Prostate gland (tissue), 2 donors: ENCODE measurements at places on chromosomes 13 and 19. TPM values are rescaled to one million over a fixed set of nuclear protein-coding genes. Genes with fewer than 3 reads are reported as not detected.

DNA sequence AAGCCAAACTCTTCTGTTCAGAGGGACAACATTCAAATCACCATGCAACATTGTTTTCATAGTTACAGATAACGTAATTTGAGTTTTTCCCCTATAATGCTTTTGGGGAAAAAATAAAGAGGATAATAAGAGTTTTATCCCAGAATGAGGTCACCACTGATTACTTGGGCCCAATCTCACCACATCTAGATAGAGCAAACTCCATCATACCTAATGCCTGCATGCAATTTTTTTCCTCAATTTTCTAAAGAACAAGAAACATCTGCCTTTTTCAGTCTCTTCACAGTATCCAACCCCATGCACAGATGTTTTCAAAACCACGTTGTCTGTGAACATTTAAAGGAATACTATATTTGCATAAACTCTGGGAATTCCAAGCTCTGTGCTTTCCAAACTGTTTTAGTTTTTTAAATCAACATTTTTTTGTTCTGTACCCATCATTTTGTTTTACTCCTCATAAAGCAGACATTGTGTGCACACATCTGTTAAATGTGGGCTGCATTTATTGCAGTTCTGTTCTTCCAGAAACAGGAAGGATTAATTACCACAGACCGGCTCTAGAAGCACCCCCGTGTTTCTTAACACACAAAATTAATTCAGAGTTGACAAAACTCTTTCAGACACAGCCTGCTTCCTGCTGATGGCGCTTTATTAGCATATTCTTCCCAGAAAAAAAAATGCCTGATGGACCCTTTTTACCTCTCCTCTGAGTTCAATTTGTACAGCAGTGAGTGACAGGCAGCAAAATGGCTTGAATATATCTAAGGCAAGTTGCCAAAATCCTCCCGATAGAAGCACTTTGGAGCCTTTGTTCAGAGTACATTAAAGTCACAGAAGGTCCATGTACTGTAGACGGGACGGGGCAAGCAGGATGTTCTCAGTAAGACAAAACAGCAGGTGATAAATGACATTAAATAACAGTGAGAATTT is 1171.9 kb downstream of the EFNB2 start:
- no peak for DNase-seq

GRCh38 chr19:35066691-35067563 is 25.4 kb downstream of the HPN start:
- peak; percentile 84 for DNase-seq

DNA sequence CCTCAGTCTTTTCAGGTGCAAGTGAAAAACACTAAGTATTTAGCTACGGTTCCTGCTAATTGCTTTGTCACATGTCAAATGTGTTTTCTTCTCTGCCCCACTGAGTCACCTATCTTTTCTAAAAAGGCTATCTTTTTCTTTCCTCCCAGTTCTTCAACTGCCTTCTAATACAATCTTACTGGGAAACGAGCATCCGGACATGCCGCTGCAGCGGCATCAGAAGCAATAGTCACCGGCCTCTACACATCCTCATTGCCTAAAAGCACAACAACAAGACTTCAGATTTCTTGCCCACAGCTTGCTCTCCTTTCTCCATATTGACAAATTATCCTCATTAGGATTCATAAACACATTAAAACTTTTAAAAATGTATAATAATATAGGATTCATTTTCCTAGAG is 1.2 kb downstream of the PCDH9 start:
- no peak for DNase-seq

Gene SMIM24
- 0.32 TPM for total RNA-seq

DNA sequence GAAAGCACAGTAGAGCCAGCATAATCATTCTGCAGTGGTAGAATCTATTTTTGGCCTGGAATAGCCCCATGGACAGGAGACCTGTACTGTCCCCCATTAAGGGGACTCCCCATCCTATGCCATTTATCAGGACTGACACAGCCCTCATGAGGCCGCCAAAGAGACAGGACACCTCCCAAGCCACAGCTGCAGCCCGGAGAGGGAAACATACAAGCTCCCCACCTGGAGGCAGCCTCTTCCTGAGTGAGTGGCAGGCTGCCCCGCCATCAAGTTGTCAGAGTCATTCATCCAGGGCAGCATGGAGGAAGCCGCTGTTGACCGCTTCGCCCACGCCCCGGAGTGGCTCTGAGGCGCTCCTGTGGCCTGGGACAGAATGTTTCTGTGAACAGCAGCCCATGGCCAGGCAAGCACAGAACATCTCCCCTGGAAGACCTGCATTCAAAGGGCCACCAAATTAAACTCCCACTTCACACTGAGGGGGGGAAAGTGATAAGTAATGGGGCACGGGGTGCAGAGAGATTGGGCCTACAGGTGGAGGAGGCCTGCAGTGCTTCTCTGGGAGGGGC is 111.3 kb downstream of the ZDHHC20 start:
- no peak for DNase-seq

Gene TTC9B
- not detected for total RNA-seq

- DNase-seq = no peak
Measured at GRCh38 chr19:18674616-18675015, 8.9 kb upstream of the CRTC1 start.

DNA sequence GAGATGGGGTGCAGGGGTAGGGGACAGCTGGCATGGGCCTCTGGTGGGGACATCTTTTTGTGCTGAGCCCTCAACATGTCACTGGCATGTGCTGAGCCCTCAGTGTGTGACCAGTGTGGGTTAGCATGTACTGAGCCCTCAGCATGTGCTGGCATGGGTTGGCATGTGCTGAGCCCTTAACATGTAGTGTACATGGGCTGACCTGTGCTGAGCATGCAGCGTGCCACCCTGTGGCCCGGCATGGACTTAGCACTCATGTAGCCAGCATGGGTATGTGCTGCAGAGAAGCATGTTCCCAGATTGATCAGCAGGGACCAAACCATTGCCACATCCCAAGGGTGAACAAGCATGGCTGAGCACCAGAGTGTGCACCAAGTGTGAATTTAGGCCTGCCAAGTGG is 11.5 kb downstream of the HIPK4 start:
- no peak for DNase-seq

Gene OVOL3
- not detected for total RNA-seq

- peak; percentile 50 for DNase-seq
Measured at GRCh38 chr19:33064458-33064791, 263 bp downstream of the RHPN2 start.

Gene RELB
- total RNA-seq = 11.0 TPM

DNA sequence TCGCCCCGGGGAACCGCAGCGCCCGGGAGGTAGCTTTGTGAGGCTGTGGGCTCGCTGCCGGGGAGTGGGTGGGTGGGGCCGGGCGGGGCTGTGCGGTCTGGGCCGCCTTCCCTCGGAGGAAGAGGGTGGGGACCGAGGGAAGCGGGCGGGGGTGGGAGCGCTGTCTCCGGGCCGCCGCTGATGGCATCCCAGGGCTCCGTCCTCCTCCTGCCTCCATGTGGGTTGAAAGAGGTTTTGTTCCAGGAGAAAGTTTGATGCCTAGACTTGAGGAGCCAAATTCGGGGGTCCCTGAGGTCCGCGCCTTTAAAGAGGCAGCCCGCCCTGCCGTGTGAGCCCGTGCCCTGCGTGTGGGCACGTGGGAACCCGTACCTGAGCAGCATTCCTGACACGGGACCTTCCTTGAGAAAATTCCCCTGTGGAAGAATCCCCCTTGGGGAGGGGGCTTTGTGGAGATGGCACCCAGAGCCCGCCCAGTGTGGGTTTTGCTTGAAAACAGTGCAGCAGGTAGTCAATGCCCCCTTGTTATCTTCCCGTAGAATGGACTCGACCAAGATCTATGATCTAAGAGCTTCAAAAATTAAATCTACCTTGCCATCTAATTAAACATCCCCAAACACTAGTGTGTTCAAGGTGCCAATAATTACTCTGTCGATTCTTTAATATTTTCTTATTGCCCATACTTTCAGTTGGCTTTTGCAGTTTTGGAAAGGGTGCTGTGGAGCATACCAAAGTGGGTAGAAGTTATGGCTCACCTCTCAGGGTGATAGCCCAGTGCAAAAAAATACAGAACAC is 107.8 kb downstream of the RXFP2 start:
- DNase-seq = no peak

DNA sequence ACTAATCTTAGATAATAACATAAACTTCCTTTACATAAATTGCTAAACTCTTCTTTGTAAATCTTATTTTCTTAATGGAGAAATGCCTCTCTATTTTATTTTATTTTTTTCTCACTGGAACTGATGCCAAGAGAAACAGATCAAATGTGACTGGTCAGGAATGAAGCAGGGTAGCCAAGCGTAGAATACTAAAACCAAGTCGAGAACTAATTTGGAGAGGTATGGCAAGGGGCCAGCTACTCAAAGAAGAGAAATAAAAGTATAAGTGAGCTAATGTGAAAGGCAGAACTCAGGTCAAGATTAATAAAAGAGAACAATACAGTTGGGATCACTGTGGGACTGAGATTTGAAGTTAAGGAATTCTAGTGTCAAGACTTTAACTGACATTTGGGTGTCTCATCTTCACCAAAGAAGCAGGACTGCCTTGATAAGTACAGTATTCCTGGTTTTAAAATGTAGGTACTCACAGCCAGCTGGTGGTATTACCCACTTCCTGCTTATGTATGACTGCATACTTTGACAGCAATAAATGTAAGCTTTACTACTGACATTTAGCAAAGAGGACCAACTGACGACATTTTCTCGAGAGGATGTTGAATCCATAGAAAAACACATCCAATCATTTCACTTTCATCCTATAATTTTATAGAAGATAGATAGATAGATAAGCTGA is 1192.2 kb downstream of the EFNB2 start:
- DNase-seq = no peak

DNA sequence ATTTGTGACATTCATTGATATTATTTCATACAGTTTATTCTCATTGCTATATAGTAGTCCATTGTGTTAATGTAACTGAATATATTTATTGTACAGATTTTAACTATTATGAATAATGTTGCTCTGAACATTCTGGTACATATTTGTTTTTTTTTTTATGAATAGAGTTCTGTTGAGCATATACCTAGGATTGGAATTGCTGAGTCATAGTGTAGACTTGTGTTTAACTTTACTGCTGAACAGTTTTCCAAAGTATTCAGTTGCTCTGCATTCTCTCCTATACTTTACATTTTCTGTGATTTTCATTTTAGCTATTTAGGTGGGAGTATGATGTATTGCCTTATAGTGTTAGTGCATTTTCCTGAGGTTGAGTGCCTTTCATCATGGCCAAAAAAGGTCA is 97.5 kb downstream of the MAB21L1 start:
- no peak for DNase-seq

Gene IRGC
- total RNA-seq = 15.7 TPM

DNA sequence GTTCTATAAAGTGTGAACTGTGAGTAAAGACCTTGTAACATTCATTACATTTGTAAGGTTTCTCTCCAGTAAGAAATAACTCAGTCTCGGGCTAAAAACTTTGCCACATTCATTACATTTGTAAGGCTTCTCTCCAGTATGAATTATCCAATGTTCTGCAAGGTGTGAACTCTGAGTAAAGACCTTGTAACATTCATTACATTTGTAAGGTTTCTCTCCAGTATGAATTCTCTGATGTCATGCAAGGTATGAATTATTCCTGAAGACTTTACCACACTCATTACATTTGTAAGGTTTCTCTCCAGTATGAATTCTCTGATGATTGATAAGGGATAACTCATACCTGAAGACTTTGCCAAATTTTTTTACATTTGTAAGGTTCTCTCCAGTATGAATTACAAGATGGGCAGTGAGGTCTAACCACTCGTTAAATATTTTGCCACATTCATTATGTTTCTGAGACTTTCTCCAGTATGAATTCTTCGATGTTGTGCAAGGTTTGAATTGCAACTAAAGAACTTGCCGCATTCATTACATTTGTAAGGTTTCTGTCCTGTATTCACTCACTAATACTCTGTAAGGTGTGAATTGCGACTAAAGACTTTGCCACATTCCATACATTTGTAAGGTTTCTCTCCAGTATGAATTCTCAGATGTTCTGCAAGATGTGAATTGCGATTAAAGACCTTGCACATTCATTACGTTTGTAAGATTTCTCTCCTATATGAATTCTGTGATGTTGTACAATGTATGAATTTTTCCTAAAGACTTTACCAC is 21.2 kb downstream of the ZNF578 start:
- DNase-seq = no peak

- DNase-seq = no peak
Measured at GRCh38 chr19:38405276-38405675, 2.4 kb downstream of the FAM98C start.

DNA sequence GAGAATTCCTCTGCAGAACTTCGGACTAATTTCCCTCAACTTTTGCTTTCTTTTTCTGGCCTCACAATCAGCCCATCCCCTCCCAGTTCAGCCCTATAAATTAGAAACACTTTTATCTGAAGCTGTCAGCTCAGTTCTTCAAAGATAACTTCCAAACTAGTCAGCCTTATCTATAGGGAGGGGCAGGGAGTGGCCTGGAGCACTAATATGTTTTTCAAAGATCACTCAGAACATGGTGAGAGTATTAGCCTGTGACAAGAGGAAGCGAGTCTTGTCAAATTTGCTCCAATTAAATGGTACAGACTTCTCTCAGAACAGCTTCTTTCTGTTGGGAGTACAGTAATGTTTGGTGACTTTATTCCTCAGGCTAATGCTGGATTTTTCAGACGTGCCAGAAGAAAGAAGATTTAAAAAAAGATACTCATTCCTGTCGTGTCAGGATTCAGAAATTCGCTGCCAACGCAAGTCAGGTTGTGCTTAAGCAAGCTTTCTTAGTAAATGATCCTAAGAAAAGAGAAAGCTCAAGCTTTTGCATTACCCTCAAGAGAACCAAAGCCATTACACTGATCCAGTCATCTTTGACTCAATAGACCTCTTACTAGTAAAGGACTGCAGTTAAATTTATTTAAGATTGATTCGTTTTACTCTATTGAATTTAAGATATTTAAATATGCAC is 1033.6 kb downstream of the SLITRK5 start:
- DNase-seq = no peak

Gene PSG4
- total RNA-seq = 0.68 TPM

- DNase-seq = no peak
Measured at GRCh38 chr19:49767967-49768581, 1.3 kb downstream of the AP2A1 start.

DNA sequence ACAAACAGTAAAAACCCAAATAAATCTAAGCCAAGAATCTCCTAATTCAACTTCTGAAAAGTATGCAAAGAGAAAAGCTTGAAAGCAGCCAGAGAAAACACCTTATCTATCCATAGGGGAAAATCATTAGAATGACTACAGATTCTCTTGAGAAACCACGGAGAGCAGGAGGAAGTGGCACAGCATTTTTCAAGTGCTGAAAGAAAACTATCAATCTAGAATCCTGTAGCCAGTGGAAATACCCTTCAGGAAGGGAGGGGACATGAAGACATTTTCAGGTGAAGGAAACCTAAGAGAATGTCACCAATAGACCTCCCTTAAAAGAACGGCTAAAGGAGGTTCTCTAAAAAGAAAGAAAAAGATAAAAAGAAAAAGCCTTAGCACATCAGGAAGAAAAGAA is 66.2 kb upstream of the XPO4 start:
- no peak for DNase-seq

GRCh38 chr13:27573265-27573664 is 47.1 kb downstream of the LNX2 start:
- no peak for DNase-seq

- DNase-seq = no peak
Measured at GRCh38 chr13:46382224-46382623, 4.8 kb downstream of the RUBCNL start.

Gene KASH5
- total RNA-seq = 13.1 TPM

- DNase-seq = no peak
Measured at GRCh38 chr13:26529441-26529840, 28.0 kb upstream of the WASF3 start.

Gene CIC
- total RNA-seq = 145 TPM

GRCh38 chr19:30276883-30277280 is 95.3 kb upstream of the ZNF536 start:
- DNase-seq = no peak
